ENCODE measurements at places on chromosomes 11 and 22.

DNA sequence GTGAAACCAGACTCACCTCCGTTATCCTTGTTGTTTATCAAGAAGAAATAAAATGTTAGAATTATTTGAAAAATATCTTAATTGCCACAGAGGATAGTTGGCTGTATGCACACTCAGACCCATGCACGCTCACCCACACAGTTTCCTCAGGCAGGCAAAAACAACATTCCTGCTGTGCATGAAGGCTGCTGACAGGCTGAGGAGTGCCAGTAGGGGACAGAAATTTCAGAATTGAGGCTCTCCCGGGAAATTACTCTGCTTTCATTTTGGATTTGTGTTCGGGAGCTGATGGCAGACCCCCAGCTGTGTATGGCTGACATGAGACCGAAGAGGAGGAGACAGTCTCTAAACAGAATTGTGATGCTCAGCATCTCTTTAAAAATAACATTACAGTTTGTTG is 87.5 kb downstream of the AMOTL1 start:
- no peak for DNase-seq

GRCh38 chr11:129590753-129591475 is 215.3 kb downstream of the BARX2 start:
- no peak for DNase-seq

DNA sequence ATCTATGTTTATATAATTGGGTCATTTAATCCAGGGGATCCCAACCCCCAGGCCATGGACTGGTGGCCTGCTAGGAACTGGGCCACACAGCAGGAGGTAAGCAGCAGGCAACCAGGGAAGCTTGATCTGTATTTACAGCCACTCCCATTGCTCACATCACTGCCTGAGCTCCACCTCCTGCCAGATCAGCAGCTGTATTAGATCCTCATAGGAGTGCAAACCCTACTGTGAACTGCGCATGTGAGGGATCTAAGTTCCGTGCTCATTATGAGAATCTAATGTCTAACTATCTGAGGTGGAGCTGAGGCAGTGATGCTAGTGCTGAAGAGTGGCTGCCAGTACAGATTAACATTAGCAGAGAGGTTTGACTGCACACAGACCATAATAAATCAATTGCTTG is 32.8 kb downstream of the MS4A2 start:
- DNase-seq: no peak

DNA sequence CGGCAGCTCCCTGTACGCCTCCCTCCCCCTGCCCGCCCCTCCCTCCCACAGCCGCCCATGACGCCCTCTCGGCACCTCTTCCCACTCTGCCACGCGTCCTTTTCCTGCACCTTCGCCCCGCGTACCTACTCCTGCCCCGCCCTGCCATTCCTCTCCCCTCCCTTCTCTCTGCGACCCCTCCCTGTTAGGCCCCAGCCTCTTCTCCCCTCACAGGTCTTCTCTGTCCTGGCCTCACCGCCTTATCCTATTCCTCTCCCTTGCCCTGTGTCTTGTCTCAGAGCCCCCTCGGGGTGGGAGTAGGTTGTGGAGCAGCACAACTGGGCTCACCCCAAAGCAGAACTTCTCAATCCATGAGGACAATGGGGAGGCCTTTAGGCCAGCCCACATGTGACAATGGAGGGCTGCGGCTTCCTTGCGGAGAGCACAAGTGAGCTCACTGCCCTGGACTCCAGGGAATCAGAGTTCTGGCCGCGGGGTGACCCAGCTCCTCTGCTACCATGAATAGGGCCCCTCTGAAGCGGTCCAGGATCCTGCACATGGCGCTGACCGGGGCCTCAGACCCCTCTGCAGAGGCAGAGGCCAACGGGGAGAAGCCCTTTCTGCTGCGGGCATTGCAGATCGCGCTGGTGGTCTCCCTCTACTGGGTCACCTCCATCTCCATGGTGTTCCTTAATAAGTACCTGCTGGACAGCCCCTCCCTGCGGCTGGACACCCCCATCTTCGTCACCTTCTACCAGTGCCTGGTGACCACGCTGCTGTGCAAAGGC is 539 bp downstream of the SLC35C1 start:
- no peak for DNase-seq

GRCh38 chr22:29569011-29569678 is 11.8 kb downstream of the NIPSNAP1 start:
- no peak for DNase-seq

DNA sequence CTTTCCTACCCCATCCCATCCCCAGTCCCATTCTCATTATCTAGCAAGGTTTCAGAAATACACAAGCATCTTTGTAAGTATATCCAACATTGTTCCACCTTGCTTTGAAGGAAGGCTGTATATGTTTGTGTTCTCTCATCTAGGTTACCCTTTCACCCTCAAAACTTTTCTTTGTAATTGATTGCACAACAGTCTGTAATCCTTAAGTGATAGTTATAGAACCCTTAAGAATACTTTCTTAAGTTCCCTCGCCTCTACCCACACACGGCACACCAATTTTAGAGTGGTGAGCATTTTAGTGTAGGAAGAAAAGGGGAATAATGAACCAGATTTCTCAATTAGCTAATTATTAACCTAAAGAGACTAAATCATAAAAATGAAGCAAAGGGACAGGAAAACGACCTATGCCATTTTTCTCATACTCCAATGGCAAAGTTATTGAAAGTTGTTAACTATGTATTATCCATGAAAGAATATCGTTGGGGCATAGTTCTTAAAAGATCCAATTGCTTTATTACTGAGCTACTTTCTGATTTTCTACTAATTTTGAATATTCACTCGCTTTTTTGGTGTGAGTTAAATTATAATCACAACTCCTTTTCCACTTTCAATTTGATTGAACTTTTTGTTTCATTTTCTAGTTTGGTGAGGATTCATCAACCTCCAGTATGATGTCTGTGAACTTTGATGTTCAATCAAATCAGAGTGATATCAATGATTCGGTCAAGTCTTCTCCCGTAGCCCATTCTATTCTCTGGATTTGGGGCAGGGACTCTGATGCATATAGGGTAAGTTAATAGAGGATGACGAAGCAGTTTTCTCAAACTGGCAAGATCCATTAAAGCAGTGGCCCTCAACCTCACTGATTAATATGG is 44.9 kb downstream of the TTC17 start:
- no peak for DNase-seq

DNA sequence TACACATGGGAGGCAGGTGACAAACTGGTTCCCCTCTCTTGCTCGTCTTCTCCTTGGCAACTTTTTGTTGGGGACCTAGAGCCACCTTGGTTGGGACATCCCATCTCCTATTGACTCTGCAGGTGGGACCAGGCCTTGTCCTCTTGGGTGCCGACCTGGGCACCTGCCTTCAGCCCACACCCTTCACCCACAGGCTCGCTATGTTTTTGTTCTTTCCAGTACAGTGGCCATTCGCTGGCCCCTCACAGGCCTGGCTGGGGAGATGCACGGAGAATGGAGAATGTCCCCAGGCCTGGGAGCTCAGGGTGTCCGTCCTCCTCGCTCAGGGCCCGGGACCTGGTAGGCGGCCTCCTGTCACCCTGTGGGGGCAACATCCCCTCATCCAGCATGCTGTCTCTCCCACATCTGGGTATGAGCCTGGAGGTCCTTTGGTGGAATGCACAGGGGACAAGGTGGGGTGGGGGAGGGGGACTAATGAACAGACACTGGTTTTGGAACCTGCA is 14.9 kb upstream of the OMP start:
- DNase-seq: no peak

GRCh38 chr11:115423728-115424459 is 80.3 kb downstream of the CADM1 start:
- no peak for DNase-seq

DNA sequence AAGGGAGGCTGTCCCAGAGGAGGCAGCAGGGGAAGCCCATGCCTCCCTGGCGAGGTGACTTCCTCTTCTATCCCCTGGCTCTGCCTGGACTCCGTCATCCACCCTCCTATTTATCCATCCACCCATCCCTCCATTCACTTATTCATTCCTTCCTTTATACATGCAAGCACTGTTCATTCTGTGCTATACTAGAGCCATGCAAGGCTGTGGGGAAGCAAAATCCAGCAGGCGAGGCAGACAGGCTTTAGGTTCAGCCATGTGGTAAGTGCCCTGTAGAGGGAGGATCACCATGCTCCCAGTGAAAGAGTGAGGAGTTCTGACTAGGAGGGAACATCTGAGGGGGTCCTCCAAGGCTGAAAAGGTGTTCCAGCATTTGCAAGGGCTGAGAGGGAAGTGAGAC is 1.2 kb upstream of the NAALADL1 start:
- no peak for DNase-seq

DNA sequence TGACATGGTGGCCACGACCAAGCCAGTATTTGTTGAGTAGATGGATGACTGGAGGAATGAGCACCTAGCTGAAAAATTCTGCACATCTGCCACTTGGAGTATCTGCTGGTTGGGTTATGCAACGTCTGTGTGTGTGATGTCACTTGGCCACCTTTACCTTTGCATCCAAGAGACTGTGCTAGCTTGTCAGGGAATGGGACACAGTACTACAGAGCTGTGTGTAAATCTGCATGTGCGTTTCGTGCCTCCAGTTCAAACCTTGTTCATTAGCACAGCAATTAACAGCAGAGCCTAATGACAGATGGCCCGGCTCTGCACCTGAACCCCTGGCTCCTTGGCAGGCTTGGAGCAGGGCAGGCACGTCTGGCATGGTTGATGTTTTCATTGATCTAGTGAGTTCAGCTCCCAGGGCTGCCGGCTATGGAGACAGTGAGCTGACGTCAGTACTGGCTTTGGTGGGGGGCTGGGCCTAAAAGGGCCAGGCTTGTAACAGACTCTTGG is 188.4 kb upstream of the NAV2 start:
- no peak for DNase-seq

DNA sequence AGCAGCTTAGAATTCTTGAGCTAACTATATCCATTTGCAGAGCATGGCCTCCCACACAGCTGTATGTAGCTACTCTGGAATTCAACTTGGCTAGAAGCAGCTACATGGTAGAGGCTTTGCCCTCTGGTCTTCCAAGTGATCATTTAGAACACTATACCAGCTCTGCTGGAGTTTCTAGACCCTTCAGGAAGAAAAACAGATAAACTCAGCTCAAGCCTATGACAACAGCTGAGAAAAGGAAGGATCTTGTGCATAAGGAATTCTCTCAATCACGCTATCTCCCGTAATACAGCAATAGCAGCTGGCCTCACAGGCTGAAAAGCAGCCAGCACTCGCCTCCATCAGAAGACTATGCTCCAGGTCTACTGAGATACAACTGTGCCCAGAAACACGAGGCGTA is 50.6 kb upstream of the APOA1 start:
- DNase-seq: no peak

DNA sequence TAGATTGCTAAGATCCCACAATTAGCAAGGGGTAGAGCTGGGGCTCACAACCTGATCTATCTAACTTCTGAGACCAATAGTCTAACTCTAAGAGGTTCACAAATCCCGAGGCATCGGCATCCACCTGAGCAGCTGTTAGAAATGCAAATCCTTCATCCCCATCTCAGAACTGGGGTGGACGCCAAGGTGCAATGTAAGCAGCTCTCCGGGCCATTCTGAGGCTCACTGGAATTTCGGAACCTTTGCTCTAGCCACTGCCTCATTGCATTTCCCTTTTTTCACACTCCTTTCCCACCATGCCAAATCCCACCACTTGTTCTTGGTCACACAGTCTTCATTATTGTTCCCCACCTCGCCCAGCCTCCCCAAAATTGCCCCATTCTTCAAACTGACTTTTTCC is 29.8 kb downstream of the MAML2 start:
- no peak for DNase-seq

DNA sequence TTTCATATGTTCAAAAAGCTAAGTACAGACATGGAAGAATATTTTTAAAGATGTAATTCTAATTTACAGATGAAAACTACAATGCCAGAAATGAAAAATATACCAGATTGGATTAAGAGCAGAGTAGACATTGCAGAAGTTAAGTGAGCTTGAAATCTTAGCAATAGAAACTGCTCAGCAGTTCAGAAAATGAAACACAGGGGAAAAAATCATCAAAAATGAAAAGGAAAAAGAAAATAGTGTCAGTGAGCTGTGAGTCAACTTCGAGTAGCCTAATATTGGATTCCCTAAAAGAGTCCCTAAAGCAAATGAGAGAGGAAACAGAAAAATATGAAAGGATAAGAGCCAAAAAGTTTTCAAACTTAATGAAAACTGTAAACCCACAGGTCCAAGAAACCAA is 25.8 kb upstream of the IL10RA start:
- DNase-seq: no peak

GRCh38 chr11:68831124-68831523 is 10.6 kb downstream of the CPT1A start:
- no peak for DNase-seq

DNA sequence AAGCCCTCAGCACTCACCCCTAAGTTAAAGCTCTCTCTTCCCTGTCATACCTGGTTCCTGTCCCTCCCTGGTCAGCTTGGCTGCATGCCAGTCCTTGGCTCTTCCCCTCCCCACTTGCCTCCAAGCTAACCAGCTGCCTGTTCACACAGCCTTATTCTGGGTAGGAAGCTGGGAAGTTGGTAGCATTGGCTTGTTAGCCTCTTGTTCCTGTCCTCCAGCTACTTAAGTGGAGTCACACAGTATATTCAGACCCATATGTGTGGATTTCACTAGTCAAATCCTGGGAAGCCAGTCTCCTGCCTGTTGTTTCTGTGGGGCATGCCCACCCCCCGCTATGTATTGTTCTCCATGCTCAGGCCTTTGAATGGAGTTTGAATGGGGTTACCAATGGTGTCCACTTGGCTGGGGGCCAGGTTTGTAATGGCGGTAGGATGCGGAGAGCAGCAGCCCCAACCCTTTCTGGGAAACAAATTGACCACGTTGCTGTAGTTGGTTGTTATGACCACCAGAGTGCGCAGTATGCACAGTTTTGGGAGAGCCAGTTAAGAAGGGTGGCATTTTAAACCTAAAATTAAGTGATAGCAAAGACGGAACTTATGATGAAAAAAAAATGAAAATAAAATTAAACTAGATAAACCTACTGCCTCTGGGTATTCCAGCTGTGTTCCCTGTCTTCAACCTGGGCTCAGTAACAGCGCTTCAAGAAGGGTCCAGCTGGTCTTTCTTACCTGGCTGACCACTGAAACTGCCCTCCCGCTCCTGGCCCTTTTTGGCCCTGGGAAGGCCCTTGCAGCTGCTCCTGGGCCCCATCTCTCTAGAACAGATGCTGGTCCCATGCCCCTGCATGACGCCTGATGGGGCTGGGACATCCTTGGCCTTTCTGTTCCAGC is 10.7 kb upstream of the RPS3 start:
- peak; percentile 39 for DNase-seq

DNA sequence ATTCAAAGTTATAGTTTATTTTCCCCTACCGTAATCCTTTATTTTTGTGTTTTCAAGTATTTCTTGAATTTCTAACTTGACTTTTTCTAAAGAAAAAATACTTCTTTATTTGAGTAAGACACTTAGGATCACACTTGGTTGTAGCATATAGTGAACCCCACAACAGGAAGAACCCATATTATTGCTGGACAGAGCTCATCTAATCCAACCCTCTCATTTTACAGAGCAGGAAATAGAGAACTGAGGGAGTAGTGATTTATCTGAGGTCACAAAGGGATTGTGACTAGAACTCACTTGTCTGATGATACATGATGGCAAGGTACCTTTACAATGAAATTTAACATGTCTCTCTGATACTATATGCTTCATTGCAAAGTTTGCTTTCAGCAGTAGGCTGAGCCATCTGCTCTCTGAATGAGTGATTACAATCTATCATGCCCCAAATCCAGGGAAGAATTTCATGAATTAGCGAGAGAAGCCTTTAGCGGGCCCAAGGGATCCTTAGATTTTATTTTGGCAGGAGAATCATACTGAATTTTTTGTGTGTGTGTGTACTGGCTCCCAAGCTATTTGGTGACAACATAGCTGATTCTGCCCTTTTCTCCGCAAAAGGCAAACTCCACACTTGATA is 9.8 kb downstream of the SLC17A6 start:
- DNase-seq: no peak

GRCh38 chr22:20651286-20651685 is 122.6 kb upstream of the SERPIND1 start:
- DNase-seq: no peak
